K562 (cell line): ENCODE measurements at places on chromosomes 16 and 17.
A peak's percentile ranks its signal among the peaks of the same experiment; 100 is the strongest.

DNA sequence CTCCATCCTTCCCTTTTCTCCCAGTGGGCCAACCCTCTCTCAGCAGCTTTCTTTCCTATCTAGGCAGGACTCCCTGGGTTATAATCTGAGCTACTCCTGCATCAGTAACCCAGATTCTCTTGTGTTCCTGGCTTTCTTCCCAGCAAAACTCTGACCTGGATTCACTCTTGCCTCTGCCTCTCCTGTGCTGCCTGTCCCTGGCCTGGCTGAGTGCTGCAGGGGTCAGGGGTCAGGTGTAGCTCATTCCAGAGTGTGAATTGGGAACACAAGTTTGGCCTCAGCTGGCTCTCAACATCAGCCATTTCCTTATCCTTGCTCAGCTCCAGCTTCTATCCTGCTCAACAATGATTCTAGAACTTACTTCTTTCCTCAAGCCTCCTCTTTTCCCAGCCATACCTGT, 2.5 kb upstream of the ST6GALNAC2 start:
- no peak for DNase-seq

DNA sequence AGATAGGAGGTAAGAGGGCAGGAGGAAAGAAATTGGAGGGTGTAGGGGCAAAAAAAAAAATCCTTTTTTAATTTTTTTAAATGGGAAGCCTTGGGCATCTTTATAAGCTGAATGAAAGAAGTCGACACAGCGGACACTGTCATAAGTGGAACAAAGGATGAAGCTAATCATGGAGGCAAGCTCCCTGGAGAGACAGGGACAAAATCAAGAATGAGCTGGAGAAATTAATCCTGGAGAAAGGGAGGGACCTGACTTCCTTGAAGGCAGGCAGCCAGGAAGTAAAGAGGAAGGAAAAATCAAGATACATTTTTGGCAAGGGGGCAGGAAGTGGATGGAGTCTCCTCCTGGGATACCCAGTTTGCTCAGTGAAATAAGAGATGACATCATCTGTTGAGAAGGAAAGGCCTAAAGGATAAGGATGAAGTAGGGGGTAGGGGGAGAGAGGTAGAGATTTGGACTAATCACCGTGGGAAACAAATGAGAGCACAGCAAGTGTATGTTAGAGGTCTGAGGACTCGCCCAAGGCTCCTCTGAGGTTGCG, 179.3 kb downstream of the SLC39A11 start:
- no peak for DNase-seq

DNA sequence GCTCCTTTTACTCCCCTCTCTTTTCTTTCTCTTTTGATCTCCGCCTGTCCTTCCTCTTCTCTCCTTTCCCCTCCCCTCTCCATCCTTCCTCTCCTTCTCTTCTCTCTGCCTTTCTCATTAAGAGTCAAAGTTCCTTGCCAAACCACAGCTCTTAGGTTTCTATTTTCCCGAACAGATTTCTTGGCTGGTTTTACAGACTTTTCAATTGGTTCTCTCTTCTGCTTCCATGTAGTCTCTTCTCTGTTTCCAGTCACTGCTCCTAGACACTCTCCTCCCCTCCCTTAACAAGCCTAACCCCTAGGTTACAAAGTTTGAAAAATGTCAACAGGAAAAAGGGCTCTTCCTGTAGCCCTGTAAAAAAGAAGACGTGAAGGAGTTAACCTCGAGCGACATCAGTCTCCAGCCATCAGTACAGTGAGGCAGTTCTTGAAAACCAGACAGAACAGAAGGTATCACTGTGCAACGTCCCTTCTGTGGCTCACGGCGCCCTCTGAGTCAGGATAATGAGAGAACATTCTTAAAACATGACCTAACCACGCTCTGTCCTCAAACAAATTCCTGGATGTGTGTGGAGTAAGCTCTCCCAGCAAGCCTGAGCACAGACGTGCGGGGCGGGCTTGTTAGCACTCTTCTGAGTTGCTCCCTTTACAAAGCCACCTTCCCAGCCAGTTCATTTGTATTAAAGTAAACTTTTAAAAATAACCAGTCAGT, 11.6 kb upstream of the MARCHF10 start:
- no peak for DNase-seq

- no peak for DNase-seq
Observed at GRCh38 chr17:6254036-6254435, 180.9 kb downstream of the AIPL1 start.

- DNase-seq, result peak; percentile 6
Observed at GRCh38 chr17:35373534-35373983, at the start of gene SLFN11. Gene SLFN11 (minus strand): TSS chr17:35373621. CDS start chr17:35363807, 9,814 bp downstream.

GRCh38 chr16:31008149-31008548, 2.3 kb downstream of the STX1B start:
- no peak for DNase-seq
